HAP-1 (cell line): ENCODE measurements at places on chromosomes 11 and 22.

DNA sequence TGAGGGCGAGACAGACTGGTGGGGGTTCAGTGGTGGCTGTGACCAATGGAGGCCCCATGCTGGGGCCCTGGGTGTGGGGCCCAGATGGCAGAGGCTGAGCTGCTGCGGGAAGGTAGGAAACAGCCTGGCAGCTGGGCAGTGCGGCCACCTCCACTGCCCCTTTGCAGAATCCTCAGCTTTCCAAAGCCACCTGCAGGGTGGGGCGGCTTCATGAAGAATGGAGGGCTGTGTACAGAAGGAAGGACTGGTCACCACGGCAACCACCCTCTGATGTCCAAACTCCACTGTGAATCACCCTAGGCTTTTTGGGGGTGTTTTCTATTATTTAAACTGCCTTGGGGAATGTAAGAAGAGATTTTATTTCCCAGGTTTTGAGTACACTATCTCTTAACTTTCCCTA lies 166.3 kb upstream of the NAV2 start:
- no peak for DNase-seq

- peak; percentile 77 for DNase-seq
These were observed 396 bp downstream of the TEF start for GRCh38 chr22:41382098-41382578.

GRCh38 chr11:28466506-28466905 lies 358.3 kb downstream of the METTL15 start:
- no peak for DNase-seq

DNA sequence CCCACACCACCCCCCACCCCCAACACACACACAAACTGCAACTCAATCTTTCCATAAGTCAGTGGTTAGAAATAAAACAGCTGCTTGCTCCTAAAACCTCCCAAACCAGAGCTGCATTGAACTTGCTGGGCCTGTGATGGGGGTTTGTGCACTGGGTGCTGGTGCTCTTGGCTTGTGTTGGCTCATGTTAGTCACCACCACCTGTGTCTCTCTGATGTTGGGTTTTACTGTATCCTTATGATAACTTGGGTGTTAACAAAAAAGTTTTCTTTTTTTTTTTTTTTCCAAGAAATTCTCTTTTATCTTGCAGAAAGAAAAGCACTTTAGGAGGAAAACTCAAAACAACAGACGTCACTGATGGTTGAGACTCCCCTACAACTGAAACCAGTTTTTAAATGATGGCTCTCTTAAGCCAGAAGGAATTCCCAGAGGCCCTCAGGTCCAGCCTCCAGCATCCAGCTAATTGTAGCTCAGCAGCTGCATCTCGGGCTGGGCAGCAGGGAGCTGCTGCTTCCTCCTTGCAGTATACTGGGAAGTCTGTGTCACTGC lies 79.9 kb upstream of the DRD2 start:
- DNase-seq, result no peak

GRCh38 chr11:9577556-9577955 lies 4.1 kb downstream of the WEE1 start:
- DNase-seq, result no peak

- no peak for DNase-seq
These were observed 29.8 kb downstream of the ADAMTS15 start for GRCh38 chr11:130478204-130478701.

DNA sequence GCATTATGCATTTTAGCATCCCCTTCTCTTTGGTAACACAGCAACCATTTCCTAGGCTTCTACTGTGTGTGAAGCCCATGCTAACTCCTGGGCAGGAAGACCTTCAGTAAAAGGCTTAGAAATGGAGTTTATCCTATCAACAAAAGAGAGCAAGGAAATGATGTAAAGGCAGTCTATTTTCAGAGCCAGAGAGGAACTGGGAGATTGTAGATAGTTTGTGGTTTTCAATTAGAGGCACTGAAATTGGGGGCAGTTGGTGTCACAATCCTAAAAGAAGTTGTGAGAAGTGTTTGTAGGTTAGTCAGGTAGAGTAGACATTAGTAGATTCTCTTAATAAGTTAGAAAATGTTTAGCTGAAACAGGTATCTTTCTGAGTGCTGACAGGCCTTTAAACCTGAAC lies 7.1 kb downstream of the ACAD8 start:
- DNase-seq, result no peak

DNA sequence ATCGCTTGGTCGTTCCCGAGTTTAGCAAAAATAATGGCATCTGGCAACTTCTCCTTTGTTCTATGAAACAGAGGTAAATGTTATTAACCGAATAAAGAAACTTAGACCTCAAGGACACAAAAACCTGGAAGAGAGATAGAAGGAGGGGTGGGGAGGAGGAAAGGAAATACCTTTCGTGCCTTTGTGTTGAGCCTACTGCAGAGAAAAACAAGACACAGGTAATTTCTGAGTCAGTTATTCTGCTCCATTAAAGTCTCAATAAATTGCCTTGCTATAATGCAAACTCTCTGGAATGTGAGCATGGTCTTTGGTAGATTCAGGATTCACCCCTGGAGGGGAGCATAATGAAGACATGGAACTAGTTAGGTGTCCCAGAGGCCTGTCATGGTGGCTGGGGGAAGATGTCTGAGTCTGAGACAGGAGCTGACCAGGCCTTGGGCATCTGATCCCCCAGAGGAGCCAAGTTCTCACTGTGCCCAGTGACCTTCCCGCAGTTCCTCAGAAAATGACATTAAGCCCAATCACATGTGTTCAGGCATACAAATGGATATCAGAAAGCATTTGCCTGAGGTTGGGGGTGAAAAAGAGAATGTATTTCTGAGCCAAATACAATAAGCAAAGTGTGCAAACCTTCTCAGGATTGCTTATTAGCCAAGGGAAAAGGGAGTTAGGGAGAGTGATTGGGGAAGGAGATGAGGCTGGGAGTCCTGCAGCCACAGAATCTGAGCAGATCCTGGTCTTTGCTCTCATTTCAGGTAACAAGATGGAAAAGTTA lies 72.6 kb upstream of the CADM1 start:
- no peak for DNase-seq

DNA sequence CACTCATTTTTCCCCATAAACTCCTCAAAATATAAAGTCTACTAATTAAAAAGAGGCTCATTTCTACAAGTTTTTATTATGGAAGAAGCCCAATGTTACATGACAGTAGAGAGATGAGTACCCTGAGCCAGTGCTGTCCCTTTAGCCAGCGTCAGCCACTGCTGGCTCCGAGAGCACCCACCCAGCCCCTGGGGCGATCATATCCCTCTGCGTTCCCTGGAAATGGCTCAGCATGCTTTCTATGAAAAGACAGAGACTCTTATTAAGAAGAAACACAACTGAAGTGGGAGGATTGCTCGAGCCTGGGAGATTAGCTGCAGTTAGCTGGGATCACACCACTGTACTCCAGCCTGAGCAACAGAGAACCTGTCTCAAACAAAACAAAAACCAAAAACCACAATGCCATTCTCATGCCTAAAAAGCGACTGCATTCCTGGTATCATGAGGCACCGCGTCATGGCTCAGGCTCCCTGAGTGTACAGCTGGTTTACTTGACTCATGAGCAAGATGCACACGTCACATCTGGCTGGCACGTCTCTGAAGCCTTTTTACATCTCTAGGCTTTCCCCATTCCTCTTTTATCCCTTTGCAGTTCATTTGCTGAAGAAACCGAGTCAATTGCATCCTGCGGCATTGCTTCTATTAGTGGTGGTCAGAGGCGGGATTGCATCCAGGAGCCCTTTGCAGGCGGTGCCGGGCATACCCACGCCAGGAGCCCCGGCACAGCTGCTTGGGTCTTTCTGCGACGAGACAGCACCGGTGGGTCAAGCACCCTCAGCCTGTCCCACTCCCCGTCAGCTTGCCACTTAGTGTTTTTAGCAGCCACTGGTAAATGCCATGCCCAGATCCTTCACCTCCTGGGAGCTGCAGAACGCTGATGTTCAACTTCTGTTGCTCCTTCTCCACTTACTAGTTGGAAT lies 119.9 kb downstream of the CTTN start:
- no peak for DNase-seq

- no peak for DNase-seq
These were observed 11.7 kb upstream of the LTO1 start for GRCh38 chr11:69686856-69687255.

DNA sequence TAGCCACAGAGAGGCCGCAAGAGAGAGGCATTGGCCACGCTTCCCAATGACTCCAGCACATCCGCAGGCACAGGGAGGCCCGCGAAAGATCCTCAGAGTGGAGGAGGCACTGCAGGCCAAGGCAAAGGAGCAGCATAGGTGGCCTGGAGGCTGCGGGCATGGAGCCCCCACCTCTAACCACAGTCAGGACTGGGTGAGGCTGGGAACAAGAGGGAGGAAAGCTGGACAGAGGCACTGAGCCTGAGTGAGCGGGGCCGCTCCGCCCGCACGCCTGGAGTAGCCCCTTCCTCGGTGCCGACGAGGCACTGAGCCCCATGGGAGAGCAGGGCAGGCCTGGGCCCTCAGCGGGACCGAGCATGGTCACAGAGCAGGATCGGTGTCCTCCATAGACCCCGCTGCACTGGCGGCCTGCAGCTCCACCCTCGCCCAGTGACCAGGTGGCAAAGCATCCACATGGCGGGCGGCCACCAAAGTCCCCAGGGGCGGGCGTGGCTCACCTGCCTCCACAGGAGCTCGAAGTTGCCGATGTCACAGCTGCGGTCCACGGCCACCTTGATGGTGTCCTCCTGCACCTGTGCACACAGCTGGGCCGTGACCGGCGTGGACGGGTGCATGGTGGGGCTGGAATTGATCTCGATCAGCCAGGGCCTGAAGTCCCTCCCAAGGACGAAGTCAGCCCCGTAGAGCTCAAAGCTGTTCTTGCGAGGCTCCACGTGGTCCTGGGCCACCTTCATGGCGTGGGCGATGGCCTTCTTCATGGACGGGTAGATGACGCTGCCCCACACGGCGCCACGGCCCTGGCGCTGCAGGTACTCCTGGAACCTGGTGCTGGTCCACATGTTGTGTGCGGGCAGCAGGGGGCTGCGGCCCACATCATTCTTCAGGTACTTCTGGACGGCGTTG lies 18.9 kb upstream of the IL17REL start:
- DNase-seq, result no peak

DNA sequence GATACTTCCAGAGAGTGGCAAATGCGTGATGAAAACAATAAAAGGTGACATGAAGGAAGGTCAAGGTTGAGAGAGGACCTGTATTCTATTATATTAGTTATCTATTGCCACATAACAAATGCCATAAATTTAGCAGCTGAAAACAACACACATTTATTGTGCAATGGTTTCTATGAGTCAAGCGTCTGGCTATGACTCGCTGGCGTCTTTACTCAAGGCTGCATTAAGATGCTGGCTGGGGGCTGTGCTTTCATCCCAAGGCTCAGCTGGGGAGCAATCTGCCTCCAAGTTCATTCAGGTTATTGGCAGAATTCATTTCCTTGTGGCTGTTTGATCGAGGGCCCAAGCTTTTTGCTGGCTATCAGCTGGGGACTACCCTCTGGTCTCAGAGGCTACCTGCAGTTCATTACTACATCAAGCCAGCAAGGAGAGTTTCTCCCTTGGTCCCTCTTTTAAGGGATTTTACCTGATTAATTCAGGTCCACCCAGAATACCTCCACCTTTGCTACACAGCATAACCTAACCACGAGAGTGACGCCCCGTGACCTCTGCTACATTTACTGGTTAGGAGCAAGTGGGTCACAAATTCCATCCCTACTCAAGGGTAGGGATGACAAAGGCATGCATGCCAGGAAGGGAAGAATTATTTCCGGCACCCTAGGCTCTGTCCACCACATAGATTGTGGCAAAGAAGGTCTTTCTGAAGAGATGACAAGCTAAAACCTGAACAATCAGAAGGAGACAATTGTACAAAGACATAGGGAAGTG lies 549.1 kb downstream of the MN1 start:
- no peak for DNase-seq

GRCh38 chr11:43933608-43934551 lies 8.6 kb upstream of the C11orf96 start:
- DNase-seq, result no peak

DNA sequence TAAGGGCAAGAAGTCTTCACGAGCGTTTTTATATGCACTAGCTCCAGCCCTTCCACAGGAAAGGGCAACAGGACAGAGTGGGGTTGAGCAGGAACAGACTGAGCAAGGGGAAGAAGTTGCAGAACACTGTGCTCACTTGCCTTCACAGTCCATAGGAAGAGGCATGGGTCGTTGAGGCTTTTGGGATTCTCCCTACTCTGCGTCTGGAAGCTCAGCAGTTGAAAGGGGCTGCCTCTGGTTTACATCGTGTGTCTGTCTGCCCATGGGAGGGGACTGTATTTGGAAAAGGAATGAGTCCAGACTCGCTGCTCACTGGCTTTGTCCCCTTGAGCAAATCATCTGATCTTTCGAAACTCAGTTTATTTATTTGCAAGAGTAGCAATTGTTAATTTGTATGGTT lies 1.1 kb upstream of the PDGFD start:
- DNase-seq, result no peak

- DNase-seq, result no peak
These were observed 66.7 kb upstream of the NECTIN1 start for GRCh38 chr11:119795690-119796089.

DNA sequence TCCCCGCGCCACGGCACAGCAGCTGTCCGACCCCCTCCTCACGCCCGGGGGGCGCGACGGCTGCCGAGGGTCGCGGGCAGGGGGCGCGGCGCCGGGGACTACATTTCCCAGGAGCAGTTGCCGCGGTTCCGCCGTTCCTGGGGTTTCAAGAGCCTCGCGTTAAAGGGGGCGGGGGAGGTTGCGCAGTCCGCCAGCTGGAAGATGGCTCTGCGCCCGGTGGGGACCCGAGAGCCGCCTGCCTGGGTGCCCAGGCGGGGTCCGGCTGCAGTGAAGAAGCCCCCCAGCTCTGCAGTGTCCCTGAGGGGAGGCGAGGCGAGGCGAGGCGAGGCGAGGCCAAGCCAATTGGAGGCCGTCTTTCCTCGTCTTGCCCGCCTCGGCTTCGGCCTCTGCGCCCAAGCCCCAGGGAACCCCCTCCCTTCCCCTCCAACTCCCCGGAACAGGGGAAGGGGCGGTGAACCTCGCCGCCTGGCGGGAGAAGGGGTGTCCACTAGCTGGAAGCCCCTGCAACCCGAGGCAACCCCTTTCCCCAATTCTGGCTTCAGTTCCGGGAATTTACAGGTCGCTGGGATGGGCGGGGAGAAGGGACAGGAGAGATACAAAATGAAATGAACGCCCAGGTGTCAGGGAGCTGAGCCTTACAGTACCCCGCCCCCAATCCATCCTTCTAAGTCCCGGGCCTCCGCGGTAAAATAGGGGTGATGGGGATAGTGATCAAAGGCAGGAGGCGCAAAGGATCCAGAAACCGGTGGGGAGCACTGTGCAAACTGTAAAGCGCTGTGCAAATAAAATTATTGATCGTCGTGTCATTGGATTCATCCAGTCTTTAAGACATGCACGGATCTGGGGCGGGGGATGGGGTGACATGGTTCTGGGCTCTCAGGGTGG lies 5.2 kb upstream of the GCAT start:
- peak; percentile 56 for DNase-seq

DNA sequence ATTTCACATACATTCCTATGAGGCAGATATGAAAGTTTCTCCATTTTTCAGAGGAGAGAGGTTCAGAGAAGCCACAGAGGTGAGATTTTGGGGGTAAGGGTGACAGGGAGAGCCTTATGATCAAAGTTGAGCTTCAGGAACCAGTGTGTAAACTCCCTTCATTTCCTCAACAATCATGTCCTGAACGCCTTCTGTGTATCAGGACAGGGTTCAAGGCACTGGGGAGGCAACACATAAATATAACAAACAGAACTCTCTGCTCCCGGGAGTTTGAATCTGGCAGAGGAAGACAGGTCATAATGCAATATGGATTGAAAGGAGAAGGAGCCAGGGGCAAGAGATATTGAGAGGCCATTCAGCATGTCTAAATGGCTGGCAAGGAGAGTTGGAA lies 28.0 kb downstream of the AMOTL1 start:
- DNase-seq, result no peak
